ENCODE measurements at places on chromosomes 1 and 21.

GRCh38 chr1:29685387-29685786 is 449.1 kb downstream of the PTPRU start:
- no peak for DNase-seq

DNA sequence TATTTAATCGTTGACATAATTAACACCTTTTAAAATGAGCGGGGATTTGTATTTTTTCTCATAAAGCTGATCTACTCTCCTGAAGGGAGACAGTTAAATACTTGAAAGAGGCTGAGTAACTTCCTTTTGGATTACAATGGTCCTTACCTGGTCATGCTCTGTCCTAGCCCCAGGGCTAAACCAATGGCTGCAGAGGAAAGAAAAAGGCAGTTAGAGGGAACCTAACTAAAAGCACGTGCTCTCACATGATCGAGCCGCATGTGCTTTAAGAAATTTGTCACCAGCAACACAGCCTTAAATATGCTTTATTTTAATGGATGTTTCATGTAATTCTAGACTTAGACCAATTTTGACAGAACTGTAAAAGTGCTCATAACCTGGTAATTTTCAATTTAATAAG is 132.7 kb downstream of the GPATCH2 start:
- no peak for DNase-seq

- DNase-seq: peak; percentile 39
Observed at GRCh38 chr1:21818656-21819055, 6.6 kb downstream of the LDLRAD2 start.

- DNase-seq: no peak
Observed at GRCh38 chr1:109466125-109466451, 258 bp upstream of the SYPL2 start.

DNA sequence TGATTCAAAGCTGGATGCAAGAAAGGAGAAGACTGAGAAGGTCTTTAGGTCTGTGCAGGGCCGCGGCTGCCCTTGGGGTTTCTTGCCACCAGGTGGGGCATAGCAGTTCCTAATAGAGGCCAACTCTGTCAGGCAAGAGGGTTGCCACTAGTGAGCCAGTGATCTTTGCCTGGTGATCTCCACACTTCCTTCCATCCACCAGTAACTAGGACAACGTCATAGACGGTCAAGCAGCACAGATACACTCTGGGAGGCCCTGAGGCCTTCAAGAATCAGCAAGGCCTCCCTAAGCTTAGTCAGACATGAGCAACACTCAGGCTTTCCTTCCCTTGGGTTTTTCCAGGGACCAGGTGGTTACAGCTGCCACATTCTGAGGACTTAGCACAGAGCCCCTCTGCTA is 32.9 kb upstream of the ATP2B4 start:
- no peak for DNase-seq

DNA sequence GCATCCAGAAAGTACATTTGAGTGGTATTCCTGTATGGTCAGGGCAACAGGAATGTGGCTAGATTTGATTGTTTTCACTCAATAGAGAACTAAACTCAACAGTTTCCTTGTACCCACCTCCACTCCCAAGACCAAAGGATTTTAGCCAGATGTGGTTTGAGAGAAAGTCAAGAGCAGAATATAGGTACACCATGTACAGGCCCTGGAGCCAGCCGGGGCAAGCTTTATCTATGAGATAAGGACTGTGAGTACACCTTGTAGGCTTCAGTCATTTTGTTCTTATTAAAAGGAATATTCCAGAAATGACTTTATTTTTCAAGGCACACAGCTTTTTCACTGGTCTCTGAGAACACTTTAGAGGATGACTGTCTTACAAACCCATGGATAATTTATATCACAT is 192.4 kb upstream of the JUN start:
- DNase-seq: no peak

DNA sequence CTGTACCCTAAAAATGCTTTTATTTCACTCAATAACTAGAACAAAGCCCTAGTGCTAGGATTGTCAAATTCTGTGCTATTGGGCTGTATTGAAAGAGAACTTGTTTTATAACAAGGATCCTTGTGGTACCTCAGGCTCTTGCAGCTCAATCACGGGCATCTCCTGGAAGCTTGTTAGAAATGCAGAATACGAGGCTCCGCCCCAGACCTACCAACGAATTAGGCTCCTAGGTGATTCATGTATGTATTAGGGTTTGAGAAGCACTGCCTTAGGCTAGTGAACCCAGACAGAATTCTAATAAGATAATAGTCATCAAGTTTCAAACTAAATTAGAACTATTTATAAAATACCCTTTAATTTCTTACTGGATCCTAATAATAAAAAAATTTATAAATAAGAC is 45.6 kb downstream of the ZZZ3 start:
- DNase-seq: no peak

- no peak for DNase-seq
Observed at GRCh38 chr1:59682396-59683080, 132.2 kb upstream of the HOOK1 start.

- no peak for DNase-seq
Observed at GRCh38 chr1:57112148-57112547, 146.3 kb upstream of the C8B start.

DNA sequence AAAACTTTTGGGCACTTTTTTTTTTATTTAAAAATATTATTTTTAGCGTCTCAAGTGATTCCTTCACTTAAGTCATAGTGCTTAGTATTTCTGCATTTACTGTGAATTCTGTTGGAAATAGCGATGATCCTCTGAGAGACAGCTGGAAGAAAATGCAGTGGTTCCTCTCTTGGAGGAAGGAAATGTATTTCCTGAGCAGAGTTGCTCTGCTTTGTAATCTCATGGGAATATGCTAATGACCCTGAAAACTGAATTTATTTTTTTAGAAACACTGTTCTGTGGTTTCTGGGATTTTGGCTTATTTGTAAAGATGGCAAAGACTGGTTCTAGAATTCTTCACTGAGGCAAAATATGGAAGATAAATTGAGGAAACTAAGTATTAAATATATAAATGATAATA is 88.9 kb downstream of the NTNG1 start:
- no peak for DNase-seq

DNA sequence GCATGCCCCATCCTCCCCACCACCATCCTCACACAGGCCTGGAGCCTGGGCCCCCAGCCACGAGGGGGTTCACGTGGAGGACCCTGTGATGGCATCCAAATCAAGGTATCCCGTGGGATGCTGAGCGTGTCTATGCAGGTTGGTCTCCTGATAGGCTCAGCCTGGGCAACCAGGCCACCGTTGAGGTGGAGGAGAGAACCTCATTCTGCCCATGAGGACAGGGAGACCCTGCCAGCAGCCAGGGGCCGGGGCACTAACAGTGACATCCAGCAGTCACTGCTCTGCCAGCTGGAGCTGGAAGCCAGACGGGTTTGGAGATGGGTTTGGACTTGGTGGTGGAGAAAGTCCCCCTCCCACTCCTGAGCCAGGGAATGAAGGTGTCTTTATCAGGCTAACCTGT is 582.8 kb downstream of the MATN1 start:
- no peak for DNase-seq

GRCh38 chr1:53590104-53590503 is 130.9 kb downstream of the DMRTB1 start:
- no peak for DNase-seq

DNA sequence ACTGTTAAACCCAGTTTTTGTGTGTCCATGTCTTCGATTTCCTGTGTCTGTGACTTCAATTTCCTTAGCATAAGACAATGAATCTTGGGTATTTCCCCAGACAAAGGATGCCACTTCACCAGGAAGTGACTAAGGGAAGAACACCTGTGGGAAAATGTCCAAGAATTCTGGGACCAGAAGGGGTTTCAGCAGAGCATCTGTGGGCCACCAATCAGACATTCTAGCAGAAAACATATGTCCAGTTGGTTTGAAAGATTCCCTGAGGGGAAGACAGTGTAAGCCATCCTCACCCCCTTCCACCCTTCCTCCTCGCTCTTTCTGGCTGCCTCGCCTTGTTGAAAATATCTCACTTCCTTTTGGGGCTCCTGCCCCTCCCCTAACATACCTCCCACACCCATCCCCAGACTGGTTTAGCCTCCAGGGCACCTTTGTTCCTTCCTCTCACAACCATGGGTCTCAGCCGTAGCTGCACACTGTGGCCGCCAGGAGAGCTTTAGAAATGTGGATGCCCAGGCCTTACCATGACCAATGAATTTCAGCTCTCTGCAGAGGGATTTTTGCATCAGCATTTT is 25.5 kb upstream of the IFNAR1 start:
- no peak for DNase-seq

- no peak for DNase-seq
Observed at GRCh38 chr1:155245163-155245524, 10.1 kb downstream of the ENTREP3 start.

GRCh38 chr1:151711951-151712350 is 4.7 kb downstream of the CELF3 start:
- DNase-seq: no peak

GRCh38 chr1:19424651-19425570 is 60.4 kb downstream of the CAPZB start:
- DNase-seq: no peak

- no peak for DNase-seq
Observed at GRCh38 chr1:232635778-232636356, 5.9 kb upstream of the SIPA1L2 start.

- no peak for DNase-seq
Observed at GRCh38 chr1:29668551-29669157, 432.3 kb downstream of the PTPRU start.

DNA sequence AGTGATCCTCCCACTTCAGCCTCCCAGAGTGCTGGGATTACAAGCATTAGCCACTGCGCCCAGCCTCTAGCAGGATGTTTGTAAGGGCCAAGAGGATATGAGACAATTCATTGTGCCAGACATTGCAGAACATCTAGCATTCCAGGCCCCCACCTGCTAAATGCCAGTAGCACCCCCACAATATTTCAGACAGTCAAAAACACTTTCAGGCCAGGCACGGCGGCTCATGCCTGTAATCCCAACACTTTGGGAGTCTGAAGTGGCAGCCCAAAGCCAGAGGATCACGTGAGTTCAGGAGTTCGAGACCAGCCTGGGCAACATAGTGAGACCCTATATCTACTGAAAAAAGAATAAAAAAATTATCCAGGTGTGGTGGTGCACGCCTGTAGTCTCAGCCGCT is 12.9 kb downstream of the PPIE start:
- no peak for DNase-seq

GRCh38 chr1:162835157-162835899 is 25.6 kb downstream of the CCDC190 start:
- DNase-seq: no peak

DNA sequence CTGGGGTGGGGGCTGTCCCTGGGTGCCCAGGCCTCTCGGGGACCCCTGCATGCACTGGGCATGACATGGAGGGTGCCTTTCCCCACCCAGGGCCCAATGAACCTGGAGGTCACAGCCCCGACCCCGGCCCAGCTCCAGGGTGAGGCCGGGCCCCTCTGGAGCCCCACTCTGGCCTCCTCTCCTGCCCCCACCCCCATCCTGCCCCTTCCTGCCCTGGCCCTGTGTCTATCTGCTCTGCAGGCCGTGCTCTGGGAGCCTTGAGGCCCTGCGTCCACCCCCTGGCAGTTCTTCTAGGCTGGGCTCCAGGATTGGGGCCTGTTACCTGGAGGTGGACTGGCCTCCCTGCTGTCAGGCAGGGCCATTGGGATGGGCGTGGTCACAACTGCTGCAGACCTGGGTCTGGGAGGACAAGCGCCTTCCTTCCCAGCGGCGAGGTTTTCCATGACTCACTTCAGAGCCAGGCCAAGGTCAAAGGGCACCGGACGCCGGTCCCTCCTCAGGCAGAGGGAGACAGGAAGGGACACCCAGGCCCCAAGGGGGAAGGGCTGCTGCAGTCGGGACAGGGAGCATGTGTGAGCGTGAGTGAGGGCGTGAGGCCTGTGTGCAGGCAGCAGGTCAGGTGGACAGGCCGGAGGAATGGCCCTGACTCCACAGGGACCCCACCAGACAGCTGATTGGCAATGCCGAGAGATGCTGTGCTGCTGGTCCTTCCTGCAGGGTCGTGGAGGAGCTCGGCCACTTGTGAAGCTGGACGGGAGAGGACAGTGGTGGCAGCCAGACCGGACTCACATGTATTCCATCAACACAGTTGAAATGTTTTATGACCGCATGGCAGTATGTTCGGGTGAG is 31.1 kb upstream of the POFUT2 start:
- peak; percentile 56 for DNase-seq

- DNase-seq: no peak
Observed at GRCh38 chr1:223266632-223267172, 97.3 kb downstream of the SUSD4 start.

- DNase-seq: no peak
Observed at GRCh38 chr1:21518774-21519455, 9.7 kb downstream of the ALPL start.

- peak; percentile 15 for DNase-seq
Observed at GRCh38 chr1:186985889-186986491, 157.2 kb downstream of the PLA2G4A start.

- DNase-seq: no peak
Observed at GRCh38 chr21:42552407-42553336, 39.0 kb downstream of the SLC37A1 start.

DNA sequence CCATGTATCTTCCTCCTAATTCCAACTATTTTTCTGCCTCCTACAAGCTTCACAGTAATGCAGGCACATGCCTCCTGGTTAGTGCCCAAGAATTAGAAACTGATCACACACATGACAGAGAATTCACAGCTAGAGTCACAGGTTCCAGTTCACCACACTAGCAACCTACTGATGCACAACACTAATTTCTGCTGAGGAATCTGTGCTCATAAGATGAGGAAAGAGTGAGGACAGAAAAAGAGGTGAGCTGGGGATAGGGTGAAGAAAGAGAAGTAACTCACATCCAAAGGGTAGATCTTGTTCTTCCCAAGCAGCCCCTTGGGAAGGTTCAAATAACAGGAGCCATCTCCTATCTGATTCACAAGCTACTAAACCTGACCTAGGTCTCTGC is 61.3 kb downstream of the PUM1 start:
- no peak for DNase-seq

- DNase-seq: peak; percentile 54
Observed at GRCh38 chr21:43957128-43957571, 55.0 kb upstream of the TRAPPC10 start.

DNA sequence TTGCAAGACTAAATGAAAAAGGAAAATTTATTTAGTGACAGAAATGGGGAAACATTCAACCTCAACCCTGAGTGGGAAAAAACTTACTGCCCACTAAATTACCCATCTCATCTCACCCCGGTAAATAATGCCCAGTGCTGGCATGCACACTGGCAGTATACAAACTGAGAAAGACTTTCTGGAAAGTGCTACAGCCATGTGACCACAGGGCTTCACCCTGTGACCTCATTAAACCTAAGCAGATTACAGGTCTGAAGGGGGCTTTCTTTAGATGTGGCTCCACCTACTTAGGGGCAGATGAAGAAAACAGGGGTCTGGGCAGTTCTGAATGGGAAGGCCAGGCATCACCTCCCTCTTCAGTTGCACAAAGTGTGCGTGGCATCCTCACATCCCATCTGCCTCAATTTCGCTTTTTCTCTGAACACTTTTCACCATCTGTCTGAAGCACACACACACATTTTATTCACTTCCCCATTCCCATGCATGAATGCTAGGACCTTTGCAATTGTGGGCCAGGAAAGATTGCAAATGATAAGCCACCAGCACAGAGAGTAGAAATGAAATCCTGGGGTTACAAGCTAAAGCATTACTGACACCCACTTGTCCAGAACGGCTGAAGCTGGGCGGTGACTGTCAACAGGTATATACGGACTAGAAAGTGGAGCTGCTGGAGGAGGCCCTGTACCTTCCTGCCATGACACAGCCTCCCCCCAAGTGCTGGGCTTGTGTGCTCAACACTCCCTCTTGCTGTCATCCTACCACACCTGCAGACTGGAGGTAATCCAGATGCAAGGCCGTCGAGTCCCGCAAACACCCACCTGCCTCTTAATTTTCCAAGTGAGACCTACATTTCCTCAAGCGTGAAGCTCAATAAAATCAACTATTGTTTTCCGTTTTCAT is 2.7 kb downstream of the NADK start:
- DNase-seq: no peak
